ENCODE measurements at places on chromosomes 1 and 21.

DNA sequence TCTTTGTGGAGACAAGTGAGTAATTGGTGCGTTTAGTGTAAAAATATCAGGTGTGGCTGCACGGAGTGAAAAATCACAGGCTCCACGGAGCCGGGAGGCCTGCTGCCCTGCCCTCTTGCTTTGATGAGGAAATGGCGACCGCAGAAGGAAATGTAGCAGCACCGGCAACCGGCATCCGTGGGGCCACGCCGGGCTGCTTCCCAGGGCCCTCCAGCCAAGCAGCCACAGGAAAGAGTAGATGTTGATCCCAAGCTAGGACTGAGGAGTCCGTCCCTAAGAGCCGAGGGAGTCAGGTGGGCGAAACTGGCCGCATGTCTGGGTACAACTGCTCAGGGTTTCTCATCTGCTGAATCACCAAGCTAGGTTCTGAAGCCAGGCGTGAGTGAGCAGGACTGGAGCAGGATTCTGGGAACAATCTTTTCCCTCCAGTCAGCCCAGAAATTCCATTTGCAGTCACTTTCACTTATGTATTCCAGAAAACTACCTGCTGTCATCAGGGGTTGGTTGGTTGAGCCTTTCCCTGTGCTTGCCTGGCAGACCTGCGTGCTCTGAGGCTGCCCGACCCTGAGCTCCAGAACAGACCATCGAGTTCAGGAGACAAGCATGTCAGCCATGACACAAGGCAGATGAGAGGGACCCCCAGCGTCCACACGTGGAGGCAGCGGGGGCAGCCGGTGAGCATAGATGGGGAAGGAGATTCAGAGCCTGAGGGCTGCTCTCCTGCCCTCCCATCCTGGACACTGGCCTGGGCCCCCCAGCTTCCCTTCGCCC lies 5.8 kb upstream of the ITGB2 start:
- no peak for DNase-seq

DNA sequence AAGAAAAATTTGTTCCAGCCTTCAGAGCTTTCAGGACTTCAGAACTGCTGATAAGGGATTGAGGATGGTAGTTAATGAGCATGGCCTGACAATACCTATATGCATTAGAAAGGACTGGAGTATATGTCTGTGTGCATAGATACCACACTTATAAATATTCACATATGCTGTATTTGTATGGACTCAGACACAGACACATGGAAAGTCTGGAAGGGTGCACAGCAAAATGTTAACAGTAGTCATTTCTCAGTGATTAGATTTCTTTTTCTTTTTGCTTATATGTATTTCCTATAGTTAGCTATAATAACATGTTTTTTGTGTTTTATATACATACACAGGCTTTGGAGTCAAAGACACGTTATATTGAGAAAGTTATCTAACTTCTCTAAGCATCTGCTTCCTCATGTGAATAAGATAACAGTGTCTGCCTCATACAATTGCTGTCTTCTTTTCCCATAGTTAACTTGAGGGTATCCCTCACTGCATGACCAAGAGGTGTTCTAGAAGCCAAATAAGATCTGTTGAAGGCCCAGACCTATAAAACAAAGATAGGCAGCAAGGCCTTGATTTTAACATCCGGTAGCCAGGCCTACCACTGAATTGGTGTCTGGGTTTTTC lies 31.3 kb downstream of the INPP5B start:
- no peak for DNase-seq

DNA sequence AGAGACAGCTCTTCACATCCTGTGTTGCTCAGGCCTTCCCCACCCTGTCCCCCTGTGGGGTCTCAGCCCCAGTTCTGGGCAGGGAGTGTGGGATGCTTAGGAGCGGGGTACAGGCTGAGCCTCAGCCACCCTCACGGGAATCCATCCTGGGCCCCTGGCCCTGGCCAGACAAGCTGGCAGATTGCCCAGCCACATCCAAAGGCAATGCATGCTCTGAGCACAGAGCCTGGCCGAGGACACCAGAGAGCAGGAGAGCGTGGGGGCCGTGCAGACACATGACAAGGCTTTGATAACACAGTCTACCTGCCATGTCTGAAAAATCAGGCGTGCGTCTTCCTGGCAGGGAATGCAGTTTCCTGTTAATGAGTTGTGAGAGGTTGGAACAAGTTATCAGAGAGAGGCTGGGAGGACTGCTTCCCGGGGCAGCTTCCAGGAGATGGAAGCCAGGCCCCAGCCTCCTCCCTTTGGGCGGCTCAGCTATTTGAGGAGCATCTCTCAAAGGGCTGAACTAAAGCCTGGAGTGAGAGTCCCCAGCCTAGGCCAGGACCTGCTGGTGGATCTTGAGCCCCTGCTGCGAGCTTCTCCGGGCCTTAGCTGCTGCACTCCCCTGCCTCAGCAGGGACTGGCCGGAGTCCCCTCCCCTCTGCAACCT lies 72.2 kb upstream of the SELENON start:
- DNase-seq: no peak

DNA sequence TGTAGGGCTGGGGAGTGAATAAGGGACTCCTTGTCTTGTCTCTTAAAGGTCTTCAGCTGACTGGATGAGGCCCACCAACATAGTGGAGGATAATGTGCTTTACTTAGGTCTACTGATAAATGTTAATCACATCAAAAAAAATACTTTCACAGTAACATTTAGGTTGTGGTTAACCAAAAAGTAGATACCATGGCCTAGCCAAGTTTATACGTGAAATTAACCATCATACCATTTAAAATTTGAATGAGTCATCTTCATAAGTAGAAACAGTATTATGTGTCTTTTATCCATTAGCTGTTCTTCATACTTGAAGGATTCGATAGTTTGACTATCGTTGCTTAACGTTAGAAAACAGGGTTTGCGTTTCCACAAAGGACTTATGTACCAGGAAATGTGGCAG lies 80.9 kb downstream of the MTR start:
- DNase-seq: no peak

DNA sequence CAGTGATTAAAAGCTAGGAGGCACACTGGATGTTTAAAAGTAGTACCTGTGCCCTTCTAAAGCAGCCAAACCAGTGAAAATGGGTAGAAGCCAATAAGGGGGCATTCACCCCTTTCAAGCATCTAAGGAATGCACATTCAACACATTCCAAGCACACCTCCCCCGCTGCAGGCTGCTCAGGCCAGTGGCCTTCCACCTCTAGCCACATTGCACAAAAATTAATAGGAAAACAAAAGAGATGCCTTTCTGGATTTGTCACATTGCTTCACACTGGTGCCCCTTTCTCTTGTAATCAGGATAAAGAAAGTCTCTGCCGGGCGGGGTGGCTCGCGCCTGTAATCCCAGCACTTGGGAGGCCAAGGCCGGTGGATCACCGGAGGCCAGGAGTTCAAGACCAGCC lies 834.0 kb downstream of the USP25 start:
- DNase-seq: no peak

GRCh38 chr1:234162661-234163060 lies 210.6 kb upstream of the COA6 start:
- DNase-seq: no peak

All from fibroblast of skin of left quadriceps (primary cell).